Hippocampal formation (tissue), 2 donors: ENCODE measurements at places on chromosomes 6 and 20.

DNA sequence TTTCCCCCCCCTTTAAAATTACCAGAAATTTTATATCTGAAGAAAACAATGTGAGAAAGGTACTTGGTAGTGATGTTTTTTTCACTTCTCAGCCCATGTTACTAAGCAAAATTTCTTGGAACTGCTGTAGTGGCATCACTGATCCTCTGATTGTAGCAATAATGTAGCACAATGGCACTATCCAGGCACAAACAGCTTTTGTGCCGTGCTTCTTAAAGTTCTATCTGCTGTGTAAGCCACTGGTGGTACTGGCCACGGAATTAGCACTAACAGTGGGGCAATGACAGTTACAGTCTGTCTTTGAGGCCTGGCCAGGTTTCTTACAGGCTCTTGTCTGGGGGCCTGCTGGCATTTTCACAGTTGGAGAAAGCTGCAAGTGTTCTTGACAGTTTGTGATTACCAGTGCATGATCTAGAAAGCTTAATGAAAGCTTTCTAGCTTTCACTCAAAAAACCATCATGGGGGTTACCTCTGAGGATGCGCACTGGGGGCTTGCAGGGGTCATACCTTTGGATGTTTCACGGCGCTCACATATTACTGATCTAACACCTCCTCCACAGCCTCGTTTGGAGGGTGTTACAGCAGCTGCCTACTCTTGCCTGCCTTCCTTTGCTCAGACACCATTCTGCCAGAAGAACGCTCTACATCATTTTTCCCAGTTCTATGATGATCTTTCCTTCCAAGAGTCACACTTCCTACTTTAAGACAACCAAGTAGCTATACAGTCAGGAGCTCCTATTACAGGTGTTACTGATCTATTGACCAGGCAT lies 58.4 kb upstream of the ARMH2 start:
- DNase-seq: no peak

DNA sequence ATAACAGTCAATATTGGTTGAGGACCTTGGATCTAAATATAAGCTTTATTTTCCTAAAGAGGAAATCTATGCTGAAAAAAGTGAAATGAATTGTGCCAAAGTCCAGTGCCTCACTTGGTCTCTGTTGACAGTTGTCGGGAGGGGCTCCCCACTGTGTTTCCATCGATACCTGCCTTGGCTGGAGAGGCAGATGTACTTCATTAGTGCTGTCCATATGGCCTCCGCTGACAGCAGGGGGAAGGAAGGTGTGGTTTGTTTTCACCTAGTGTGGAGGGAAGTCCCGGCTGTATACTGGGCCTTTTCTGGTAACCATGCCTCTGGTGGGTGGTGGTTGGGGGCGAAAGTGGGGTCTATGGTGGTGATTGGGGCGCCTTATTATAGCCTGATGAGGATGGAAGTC lies 42.7 kb downstream of the CD2AP start:
- no peak for DNase-seq

DNA sequence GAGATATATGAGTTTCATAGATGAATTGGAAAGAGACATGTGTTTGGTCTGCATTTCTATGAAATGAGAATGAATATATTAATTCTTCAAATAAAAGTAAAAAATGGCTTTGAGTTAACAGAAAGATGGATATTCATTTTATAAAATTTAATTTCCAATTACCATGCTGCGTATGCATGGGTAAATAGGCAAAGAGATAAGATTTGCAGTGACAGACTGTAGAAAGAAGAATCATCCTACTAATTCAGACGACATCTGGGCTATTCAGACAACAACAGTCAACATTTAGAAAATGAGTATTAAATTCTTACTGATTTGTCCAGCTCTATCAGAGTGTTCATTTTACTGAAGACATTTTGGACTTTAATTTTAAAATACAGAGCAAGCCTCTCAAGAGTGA lies 602.2 kb upstream of the NRSN1 start:
- DNase-seq: no peak

- no peak for DNase-seq
These were observed 57.1 kb downstream of the RWDD2A start for GRCh38 chr6:83250235-83250634.

GRCh38 chr6:12962529-12962928 lies 246.0 kb downstream of the PHACTR1 start:
- no peak for DNase-seq

DNA sequence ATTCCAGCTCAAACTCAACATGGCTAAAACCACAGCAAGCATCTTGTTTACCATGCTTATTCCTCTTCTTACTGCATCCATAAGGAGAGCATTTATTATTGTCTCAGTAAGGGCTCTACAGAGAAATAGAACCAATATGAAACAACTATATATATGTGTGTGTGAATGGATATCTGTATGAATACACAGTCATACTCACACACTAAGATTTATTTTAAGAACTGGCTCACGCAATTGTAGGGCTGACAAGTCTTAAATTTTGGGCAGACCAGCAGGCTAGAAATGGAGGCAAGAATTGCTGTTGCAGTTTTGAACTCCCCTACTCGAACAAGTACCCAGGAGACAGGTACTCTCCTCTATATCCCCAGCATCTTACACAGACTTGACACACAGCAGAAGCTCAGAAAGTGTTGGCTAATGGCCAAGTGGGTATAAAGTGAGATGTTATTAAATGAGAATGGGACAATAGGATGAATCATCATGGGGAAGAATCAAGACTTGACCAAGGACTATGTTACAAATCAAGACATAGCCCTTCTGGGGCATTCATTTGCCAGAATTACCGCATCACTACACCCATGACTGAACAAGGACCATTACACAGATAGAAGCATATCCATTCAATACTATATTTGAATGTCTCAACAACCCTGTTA lies 13.0 kb downstream of the ZHX3 start:
- DNase-seq: no peak
